NAMALWA (cell line): ENCODE measurements at places on chromosomes 7 and 10.

- peak; percentile 88 for DNase-seq
These were observed 106.2 kb downstream of the SNX10 start for GRCh38 chr7:26397796-26398426.

GRCh38 chr7:32489788-32490126 is 423 bp downstream of the LSM5 start:
- no peak for DNase-seq

DNA sequence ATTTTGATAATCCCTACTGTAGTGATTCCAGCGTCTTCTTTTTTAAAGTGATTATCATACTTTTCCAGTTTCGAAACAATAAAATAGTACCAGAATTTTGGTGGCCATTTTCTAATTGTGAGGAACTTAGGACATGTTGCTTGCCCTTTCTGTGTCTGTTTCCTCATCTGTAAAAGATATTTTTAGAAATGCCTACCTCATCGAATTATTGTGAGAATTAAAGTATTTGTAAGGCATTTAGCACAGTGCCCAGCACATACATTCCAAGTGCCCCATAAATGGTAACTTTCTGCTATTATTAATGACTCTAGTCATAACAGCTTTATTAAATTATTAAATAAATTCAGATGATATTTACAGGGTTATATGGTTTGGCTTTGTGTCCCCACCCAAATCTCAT is 3.7 kb downstream of the CFAP69 start:
- no peak for DNase-seq

DNA sequence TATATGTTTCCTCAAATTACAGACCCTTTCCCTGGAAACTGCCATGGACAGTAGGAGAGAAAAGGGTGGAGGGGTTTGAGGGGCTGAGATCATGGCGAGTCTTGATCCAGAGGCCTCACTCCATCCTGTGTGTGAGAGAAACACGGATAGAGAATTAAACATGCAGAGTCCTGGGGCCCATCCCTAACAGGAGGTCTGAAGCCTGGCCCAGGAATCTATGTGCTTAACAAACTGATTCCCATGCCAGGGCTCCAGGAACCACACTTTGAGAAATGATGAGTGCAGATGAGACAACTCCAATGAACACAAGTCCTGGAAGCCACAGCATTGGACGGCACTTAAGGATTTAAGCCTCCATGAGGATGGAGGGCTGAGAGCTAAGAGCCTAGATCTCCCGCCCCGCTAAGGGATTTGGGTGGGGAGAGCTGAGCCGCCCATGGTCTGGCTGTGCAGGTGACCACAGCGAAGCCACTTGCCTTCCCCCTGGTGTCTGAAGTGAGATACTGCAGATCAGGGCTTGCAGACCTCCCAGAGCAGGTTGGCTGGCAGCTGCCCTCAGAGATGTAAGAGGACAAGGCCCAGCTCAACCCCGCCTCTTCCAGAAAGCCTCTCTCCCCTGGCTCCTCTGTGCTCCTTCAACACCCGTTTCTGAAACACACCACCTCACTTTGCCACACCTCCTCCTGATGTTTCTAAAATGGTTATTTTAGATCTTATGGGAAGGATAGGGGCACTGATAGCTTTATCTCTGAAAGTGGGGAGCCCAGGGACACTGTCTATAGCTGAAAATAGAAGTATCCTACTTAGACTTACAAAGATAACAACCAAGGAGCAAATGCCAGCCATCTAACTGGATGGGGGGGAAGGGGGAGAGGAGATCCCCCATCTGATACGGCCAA is 24.8 kb upstream of the EIF5AL1 start:
- peak; percentile 56 for DNase-seq

DNA sequence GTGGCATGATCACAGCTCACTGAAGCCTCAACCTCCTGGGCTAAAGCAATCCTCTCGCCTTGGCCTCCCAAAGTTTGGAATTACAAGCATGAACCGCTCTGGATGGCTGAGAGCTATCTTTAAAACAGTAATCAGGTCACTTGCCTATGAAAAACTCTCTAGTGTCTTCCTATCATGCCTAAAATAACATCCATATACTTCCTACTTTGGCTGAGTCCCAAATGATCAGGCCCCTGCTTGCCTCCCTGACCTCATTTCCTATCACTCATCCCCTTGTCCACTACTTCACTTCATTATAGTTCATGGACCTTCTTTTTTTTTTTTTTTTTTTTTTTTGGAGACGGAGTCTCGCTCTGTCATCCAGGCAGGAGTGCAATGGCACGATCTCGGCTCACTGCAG is 28.0 kb downstream of the SEPTIN7 start:
- no peak for DNase-seq

DNA sequence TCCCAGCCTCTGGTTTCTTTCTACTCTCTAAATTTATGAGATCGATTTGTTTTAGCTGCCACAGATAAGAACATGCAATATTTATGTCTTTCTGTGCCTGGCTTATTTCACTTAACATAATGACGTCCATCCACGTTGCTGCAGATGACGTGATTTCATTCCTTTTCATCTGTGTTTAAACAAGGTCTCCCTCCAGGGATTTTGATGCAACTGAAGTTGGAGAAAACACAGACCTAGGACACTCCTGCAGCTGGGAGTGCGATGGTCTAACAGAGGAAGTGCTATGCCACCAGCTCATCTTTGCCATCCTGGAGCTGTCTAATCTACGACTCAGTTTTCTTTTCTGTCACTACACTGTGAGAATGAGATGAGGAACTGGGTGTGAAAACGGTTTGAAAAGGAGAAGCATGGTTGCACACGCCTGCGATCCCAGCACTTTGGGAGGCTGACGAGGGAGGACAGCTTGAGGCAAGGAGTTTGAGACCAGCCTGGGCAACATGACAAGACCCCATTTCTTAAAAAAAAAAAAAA is 1.5 kb upstream of the KCTD7 start:
- DNase-seq: peak; percentile 61

GRCh38 chr7:41705109-41705901 is 2.4 kb upstream of the INHBA start:
- peak; percentile 86 for DNase-seq

- DNase-seq: peak; percentile 35
These were observed 118.2 kb downstream of the CDK6 start for GRCh38 chr7:92717993-92718716.

- DNase-seq: no peak
These were observed 175.9 kb downstream of the BAMBI start for GRCh38 chr10:28853195-28853594.

- DNase-seq: no peak
These were observed 16.7 kb downstream of the P4HA1 start for GRCh38 chr10:73079779-73080541.

- no peak for DNase-seq
These were observed 183.5 kb downstream of the POM121L12 start for GRCh38 chr7:53218730-53219504.

DNA sequence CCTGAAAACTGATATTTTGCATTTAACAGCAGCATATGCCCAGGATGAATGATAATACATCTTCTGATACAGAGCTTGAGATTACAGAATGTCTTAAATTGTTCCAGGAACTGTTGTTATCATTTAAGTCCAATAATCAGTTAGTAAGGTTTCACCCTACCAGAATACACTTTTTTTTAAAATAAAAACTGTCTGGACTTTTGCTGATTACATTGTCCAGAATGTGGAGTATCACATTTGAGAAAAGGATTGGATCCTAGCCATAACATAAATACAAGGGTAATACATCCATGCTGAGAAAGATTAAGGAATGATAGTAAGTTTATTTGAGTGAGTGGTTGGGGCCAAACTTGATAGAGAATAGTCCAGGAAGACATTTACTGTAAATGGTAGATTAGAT is 71.0 kb downstream of the SEPTIN7 start:
- no peak for DNase-seq

GRCh38 chr10:56551037-56551436 is 190.0 kb upstream of the ZWINT start:
- no peak for DNase-seq

- DNase-seq: no peak
These were observed 7.8 kb upstream of the ABLIM1 start for GRCh38 chr10:114665873-114666272.

DNA sequence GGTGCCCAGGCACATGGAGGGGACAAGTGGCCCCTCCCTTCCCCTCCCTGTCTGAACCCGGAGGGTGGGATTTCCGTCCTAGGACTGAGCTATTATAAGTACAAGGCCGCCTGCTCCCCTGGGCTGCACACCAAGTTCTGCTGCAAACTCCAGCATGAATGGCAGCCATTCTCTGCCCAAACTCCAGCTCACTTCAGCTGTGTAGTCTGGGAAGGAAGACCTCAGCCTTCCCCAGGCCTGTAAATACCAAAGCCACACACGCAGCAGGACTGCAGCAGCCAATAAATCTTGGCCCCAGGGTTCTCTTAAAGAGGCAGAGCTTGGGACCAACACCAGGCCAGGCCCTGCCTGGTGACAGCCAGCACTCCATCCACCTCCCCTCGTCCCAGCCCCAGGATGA is 291.3 kb upstream of the ZMIZ1 start:
- DNase-seq: no peak

GRCh38 chr10:30831426-30831825 is 200.2 kb downstream of the ZNF438 start:
- no peak for DNase-seq

GRCh38 chr7:7014827-7015595 is 167.3 kb upstream of the C1GALT1 start:
- no peak for DNase-seq

DNA sequence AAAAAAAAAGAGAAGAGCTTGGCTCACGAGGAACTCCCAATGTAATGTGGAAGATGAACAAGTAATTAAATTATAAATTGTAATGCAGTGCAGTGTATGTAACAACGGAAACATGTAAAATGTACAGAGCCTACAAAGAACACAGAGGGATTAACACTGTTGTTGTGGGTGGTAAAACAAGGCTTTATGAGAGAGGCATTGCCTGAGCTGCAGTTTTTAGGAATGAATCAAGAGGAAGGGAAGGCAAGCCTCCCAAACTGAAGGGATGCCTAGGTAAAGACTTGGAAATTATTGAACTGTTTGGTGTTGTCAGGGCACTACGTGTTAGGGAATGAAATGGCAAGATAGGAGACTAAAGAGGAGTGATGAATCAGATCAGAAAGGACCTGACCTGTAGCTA is 213.7 kb downstream of the HTR7 start:
- no peak for DNase-seq
